ENCODE measurements at places on chromosomes 3 and 15.

GRCh38 chr15:87959662-87960061 lies 296.9 kb downstream of the NTRK3 start:
- DNase-seq, result no peak

GRCh38 chr3:163261056-163261455 lies 1764.4 kb downstream of the OTOL1 start:
- DNase-seq, result no peak

DNA sequence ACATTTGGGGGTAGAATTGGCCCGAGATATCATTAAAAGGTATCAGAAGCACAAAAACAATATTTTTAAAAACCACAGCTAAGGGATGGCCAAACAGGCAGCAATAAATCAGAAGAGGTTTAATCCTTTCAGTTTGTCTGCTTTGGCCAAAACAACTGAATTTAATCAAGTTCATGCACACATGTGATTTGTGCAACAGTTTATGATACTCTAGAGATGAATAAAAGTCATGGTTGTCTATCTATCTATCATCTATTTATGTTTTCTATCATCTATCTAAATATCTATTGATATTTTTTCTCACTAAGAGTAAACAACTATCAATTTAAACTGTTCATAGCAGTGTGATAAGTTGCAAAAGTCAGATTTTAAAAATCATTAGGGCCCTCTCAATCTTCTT lies 13.0 kb upstream of the CTNNB1 start:
- no peak for DNase-seq

GRCh38 chr15:100732211-100733055 lies 130.0 kb downstream of the ASB7 start:
- DNase-seq, result no peak

DNA sequence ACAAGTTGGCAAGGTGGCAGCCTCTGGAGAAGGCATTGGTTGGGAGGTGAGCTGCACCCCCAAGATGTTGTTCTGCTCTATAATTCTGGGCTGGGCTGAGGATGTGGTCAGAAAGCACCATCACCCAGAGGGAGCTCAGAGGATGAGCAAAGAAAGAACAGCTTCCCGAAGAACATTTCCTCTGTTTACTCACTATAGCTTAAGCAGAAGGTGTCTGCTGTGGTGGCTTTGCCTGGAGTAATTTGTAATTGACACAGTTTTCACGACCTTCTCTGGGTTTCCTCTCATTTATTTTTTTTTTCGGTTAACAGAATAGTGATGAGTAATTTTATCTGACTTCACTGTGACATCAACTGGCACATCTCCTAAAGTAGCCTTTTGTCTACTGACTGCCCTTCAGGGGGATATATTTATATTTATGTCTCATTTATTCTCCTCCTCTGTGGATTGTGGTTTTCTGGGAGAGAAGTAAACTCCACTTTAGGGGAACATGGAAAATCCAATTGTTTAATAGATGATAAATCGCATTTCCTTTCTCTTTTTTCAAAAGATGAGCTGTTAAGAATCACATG lies 49.5 kb upstream of the ABHD17C start:
- DNase-seq, result no peak

DNA sequence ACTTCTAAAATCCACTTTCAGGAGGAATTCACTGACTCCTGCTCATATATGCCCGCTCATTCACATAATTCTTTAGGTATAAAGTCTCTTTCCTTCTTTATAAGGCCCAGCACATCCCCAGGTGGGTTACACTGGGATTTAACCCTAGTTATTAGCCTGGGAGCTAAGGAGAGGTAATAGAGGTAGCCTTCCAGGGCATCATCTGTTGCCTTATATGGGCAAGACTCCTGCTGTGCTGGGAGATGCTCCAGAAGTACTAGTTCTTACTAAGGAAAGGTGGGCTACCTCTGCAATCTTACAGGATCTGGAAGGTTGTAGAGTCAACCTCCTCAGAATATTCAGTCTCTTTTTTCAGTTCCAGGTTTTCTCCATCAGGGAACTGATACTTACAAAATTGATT lies 13.1 kb upstream of the IFT57 start:
- no peak for DNase-seq

GRCh38 chr15:89665449-89666181 lies 10.3 kb upstream of the KIF7 start:
- no peak for DNase-seq

GRCh38 chr3:117549716-117550115 lies 840.1 kb downstream of the TUSC7 start:
- no peak for DNase-seq

DNA sequence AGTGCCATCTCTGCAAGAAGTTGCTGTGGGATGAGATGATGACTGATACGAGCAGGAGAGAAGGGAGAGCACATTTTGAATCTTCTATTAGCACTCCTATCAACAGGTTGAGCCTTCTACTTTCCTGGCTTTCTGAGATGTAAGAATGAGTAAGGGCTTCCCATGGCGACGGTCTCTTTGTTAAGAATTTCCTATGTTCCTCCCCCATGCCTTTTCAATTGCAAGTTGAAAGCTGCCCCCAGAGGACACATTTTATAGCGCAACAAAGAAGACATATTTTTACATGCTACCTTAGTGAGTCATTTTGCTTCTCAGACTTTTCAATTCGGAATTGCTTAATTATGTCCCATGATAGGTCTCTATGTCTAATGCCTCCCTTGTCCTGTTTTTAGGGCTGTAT lies 71.3 kb upstream of the LRTM1 start:
- no peak for DNase-seq

GRCh38 chr3:105772635-105773034 lies 96.2 kb downstream of the CBLB start:
- DNase-seq, result no peak

DNA sequence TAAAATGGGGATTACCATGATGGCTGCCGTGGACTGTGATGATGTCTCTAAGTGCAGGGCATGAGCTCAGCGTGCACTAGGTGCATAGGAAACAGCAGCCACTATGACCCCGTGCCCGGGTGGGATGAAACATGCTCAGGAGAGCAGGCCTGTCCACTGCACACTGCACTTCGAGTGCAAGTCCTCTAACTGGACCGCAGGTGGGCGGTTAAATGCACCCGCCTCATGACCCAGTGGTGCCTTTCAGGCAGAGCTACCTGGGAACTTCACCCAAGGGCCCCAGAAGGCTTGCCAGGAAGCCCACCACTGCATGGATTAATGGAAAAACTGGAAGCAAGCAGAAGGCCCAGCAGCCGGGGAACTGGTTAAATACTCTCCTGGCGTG lies 34.0 kb downstream of the PRKCD start:
- no peak for DNase-seq

DNA sequence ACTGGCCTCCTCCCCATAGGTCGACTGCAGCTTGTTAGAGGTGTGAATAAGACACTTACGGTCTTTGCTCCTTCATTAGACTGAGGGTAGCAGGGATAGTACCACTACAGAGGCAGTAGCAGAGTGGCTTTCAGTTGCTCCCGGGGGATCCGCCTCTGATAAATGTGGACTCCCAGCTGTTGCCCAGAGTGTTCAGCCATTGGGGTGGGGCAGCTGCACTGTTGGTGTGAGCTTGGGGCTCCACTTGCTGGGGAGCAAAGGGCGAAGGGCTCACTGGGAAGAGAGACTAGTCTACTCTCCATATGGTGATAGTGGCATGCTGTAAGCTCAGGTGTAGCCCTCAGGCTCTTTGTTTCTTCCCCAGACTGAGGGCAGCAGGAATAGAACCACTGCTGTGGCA lies 239.1 kb downstream of the LRRN1 start:
- DNase-seq, result no peak

DNA sequence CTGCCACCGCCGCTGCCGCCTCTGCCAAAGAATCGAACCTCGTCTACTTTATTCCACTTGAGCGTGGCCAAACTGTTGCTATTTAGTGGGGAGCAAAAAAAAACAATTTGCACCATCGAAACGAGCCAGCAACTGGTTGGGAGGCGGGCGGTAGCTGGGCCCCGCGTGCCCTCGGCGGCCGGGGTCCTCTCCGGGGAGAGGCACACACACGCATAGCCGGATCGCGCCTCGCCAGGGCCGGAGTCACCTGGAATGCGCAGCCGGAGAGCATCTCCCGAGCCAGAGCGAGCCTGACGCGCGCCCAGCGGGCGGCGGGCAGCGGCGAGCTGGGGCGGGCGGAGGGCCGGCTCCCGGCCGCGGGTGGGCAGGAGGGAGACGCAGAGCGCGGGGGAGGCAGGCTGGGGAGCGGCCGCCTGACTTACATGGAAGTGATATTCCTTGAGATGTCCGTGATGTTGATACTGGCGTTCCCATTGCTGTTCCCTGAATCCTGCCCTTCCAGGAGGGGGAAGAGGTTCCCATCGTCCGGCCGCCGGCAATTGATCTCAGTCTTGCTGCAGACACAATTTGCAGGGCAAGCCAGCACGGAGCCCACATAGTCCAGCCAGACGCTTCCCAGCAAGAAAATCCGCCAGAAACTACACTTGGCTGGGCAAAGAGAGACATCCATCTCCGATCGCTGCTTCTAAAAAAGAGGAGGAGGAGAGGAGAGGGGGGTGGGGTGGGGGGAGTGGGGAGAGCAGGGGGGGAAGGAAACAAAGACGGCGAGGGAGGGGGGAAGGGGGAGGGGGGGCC lies 858 bp downstream of the NTRK3 start:
- DNase-seq, result no peak

- DNase-seq, result no peak
These were observed 4.9 kb downstream of the LIMD1 start for GRCh38 chr3:45599424-45599886.

GRCh38 chr15:94186770-94187331 lies 44.5 kb upstream of the MCTP2 start:
- DNase-seq, result no peak

GRCh38 chr15:65192016-65192415 lies 6.9 kb upstream of the CLPX start:
- DNase-seq, result no peak

DNA sequence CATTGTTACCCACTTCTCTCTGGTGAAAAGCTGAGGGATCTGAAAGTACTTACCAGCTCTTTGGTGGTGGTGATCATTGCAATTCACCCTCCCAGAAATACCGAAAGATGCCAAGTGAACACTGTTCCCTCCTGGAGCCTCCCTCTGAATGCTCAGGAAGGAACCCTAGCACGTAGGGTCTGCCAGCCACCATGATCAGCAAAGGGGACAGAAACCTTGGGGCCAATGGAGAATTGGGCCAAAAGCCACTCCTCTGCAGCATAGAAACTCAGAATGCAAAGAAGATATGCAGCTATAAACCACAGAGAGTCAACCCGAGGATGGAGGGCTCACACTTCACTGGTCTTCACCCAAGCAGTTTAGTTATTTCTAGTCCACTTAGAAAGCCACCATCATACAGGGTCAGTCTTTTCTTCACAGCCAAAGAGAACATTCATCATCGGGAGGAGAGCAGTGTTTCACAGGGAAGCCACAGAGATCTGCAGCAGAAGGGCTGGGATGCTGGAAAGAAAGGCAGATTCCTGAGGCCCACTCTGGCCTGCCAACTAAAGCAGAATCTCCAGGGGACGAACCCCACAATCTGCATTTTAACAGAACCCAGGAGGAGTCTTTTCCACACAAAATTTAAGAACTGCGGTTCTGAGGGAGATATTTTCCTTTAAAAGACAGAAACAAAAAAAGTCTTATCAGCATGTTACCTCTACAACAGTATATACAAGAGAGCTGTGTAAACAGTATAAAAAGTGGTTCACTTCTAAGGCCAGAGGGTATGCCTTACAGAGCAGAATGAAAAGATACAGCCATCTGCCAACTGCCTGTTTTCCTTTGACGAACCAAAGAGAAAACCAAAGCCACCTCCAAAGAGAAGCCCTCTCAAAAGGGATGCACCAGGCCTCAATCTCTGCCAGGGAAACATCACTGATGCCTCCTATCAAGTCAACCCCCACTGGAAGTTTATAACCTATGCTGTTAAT lies 11.3 kb downstream of the TBC1D2B start:
- no peak for DNase-seq

GRCh38 chr3:138103466-138103865 lies 11.9 kb downstream of the DZIP1L start:
- no peak for DNase-seq

GRCh38 chr3:184796551-184796950 lies 15.4 kb upstream of the VPS8 start:
- DNase-seq, result no peak

GRCh38 chr3:159045279-159045885 lies 243.5 kb downstream of the MFSD1 start:
- no peak for DNase-seq

GRCh38 chr15:47839233-47839825 lies 122.0 kb downstream of the SEMA6D start:
- DNase-seq, result no peak

- DNase-seq, result no peak
These were observed 113.3 kb upstream of the GBE1 start for GRCh38 chr3:81874738-81875137.

DNA sequence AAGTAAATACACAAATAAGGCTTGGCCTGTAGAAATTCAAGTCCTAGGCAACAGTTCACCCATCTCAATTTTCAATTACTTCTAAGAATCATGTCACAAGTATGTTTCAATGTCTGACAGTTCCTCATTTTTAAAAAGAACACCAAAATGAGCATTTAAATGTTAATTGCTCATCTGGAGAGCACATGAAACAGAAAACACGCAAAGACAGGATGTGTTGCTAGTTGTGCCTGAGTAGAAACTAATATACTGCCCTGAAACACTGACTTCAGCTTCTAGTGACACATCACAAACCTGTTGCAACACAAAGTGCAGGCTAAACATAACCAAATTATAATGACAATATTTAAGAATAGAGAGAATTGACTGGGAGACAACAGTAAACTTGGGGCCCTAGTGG lies 167.3 kb upstream of the THBS1 start:
- DNase-seq, result no peak

- no peak for DNase-seq
These were observed 5.7 kb upstream of the CYP11A1 start for GRCh38 chr15:74373056-74373650.

GRCh38 chr15:60212536-60212935 lies 185.2 kb downstream of the ANXA2 start:
- DNase-seq, result no peak

GRCh38 chr3:54663501-54664011 lies 264.3 kb downstream of the LRTM1 start:
- DNase-seq, result no peak

GRCh38 chr15:92611995-92612745 lies 43.4 kb downstream of the FAM174B start:
- no peak for DNase-seq

DNA sequence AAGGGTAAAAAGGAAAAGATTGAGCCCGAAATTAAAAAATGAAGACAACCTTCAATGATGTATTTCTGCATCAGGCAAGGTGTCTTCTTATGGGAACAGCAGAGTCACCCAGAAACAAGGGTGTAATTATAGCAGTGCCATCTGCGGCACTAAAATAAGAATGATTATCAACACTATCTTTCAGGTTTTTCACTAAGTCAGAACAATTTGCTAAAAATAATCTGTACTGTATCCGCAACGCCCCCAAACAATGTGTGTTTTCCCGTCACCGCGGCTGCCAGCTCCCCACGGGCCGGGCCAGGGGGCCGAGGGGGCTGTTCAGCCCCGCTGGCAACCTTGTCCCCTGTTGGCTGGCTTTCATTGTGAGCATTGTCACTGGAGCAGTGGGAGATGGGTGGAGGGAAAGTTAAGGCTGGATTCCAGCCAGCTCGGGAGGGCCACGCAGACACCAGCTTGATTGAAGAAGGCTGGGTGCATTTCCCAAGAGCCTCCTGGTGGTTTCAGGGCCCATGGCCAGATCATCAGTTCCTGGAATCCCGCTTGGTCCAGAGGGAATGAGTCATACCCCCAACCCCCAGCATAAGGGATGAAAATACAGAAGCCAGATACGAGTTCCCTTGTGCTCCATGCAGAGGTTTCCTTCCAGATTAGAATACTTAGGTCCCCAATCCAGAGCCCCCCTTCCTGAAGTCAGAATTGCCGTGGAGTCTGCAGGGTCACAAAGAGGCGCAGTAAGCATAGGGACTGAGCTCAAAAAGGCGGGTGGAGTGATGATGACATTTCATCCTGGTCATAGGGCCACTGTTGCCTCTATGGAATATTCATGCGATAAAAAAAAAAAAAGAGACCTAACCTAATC lies 90.2 kb upstream of the KLF13 start:
- DNase-seq, result no peak
